ENCODE measurements at places on chromosomes 1 and 21. TPM values are rescaled to one million over a fixed set of nuclear protein-coding genes. Genes with fewer than 3 reads are reported as not detected.

Gene BTG3
- 4.2 TPM for total RNA-seq

Gene RIPPLY3
- total RNA-seq = not detected

Gene TSTD1
- 9.3 TPM for total RNA-seq

Gene SGIP1
- total RNA-seq = 3.6 TPM

Gene FABP3
- total RNA-seq = 4,881 TPM

Gene PLCH2
- 0.13 TPM for total RNA-seq

Gene TMEM82
- not detected for total RNA-seq

Gene CNIH4
- total RNA-seq = 28.9 TPM

Gene AGPAT3
- total RNA-seq = 96.3 TPM

- DNase-seq = no peak
These were observed 383.0 kb downstream of the SETD4 start for GRCh38 chr21:35677298-35677841.

- no peak for DNase-seq
These were observed 3.0 kb downstream of the LYST start for GRCh38 chr1:235863699-235864093.

DNA sequence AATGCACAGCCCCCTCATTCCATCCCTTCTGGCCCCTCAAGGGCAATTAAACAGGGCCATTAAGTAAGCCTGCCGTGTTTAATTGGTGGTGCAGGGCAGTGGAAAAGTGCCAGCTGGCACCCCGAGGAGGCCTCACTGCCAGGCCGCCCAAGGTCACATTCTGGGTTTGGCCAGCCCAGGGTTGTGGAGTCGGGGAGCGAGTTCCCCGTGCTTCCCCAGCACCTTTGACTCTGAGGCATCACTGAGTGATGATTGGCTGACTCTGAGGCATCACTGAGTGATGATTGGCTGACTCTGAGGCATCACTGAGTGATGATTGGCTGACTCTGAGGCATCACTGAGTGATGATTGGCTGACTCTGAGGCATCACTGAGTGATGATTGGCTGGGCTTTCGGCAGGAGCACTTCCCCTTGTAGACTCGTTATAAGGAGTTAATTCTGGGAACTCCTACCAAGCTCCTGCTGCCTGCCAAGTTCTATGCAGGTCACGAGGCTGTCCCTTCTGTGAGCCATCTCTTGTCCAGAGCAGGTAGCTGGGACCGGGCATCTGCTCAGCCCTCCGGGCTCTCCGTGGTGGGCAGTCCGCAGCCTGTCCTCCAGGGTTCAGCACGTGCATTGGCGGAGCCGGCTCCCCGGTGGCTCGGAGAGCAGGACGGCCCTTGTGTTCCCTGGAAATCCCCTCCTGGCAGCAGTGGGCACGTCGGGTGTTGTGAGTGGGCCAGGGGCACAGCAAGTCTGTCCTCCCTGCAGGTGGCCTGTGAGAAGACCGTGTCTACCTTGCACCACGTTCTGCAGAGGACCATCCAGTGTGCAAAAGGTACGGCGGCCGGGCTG is 20.9 kb downstream of the CSTB start:
- no peak for DNase-seq

GRCh38 chr21:15688016-15688415 is 41.8 kb upstream of the USP25 start:
- DNase-seq = no peak

DNA sequence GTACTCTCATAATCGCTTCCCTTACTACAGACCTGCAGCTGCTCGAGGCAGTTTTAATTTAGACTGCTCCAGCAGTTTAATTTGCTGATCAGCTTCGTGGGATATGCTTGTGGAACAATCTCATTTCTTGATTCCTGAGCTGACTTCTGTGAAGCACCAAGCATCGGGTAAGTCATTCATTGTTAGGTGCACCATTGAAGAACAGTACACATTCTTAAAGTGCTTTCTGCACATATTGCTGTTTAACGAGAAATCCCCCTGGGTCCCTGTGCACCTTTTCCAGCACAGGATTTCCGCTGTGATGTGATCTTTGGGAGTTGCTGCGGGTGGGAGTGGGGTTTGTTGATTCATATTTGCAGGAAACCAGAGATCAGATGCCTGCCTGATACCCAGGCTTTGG is 9.1 kb downstream of the GALNT2 start:
- DNase-seq = no peak

DNA sequence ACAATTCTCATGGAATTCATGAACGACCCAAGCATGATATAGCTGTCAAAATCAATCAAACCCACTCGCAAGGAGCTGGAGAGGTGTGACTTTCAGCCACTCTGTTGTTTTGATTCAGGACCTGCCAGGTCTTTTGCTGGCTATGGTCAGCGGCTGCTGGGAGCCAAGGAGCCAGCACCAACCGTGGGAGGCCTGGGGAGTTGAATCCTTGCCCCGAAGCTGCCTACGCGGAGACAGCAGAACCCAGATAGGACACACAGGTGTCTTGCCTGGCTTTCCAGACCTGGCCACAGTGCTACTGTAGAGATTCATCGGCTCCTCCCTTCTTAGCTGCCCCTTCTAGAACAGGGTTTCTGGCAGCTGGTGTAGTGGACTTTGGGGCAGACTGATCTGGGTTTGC is 42.7 kb downstream of the ZSCAN20 start:
- no peak for DNase-seq

- DNase-seq = peak; percentile 88
These were observed at the start of gene NIBAN1 for GRCh38 chr1:184974056-184974836. Gene NIBAN1, minus strand, starts transcription at chr1:184974508. Its CDS starts 152 bp downstream, at chr1:184974356.

DNA sequence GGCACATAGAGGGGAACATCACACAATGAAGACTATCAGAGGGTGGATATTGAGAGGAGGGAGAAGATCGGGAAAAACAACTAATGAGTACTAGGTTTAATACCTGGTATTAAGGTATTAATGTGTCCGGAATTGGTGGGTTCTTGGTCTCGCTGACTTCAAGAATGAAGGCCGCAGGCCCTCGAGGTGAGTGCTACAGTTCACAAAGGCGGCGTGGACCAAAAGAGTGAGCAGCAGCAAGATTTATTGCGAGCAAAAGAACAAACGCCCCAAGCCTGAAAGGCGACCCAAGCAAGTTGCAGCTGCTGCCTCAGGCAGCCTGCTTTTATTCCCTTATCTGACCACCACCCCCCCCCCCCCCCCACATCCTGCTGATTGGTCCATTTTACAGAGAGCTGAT is 2022.8 kb downstream of the NCAM2 start:
- DNase-seq = no peak

DNA sequence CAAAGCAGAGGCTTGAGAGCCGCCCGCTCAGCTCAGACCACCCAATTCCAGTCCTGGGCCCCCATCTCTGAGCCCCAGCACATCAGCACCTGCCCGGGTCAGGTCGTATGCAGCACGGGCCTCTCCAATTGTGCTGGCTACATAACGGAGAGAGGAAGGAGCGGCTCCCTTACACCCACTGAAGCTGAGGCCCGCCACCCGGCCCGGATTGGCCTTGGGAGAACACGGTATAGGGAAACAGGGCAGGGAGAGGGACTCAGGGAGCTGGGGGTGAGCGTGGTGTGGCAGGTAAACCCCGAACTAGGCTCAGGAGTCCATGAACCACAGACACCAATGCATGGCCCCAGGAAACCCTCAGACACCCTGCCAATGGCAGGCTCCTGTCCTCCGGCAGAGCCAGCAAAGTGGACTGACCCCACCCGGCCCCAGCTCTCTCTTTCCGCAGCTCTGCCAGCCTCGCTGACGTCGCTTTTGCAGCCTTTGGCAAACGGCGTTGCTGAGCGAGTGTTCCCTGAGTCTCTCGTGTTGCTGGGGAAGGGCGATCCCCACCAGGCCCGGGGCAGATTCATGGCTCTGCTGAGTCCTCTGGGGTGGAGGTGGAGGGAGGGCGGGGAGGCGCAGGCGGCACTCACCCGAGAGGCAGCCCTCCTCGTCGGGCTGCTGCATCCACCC is 16.5 kb downstream of the MEGF6 start:
- DNase-seq = peak; percentile 59

GRCh38 chr1:209176866-209177430 is 406.6 kb upstream of the CAMK1G start:
- no peak for DNase-seq

GRCh38 chr1:3821447-3821846 is 25.1 kb upstream of the LRRC47 start:
- no peak for DNase-seq

DNA sequence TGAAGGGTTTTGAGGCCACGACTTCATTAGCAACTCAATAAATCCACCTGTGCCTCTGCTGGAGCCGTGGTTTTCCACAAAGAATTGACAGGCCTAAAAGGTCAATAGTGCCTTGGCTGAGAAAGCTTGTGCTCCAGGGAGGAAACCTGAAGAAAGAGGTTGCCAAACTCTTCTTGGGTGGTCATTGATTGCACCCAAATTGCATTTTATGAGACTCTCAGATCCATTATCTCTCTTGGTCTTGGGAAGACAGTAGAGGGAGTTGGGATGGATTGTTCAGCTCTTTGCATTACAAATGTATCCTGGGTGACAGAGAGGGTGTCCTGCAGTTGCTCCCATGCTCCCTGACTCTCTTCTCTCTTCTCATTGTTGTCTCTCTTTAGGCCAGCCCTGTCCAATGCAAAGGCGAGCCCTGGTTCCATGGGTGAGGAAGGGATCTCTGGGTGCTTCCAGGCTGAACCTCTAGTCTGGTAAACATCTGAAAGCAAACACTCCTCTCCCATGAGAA is 46.1 kb upstream of the HTR1D start:
- DNase-seq = no peak

GRCh38 chr1:5891137-5891536 is 101.1 kb downstream of the NPHP4 start:
- DNase-seq = peak; percentile 8

DNA sequence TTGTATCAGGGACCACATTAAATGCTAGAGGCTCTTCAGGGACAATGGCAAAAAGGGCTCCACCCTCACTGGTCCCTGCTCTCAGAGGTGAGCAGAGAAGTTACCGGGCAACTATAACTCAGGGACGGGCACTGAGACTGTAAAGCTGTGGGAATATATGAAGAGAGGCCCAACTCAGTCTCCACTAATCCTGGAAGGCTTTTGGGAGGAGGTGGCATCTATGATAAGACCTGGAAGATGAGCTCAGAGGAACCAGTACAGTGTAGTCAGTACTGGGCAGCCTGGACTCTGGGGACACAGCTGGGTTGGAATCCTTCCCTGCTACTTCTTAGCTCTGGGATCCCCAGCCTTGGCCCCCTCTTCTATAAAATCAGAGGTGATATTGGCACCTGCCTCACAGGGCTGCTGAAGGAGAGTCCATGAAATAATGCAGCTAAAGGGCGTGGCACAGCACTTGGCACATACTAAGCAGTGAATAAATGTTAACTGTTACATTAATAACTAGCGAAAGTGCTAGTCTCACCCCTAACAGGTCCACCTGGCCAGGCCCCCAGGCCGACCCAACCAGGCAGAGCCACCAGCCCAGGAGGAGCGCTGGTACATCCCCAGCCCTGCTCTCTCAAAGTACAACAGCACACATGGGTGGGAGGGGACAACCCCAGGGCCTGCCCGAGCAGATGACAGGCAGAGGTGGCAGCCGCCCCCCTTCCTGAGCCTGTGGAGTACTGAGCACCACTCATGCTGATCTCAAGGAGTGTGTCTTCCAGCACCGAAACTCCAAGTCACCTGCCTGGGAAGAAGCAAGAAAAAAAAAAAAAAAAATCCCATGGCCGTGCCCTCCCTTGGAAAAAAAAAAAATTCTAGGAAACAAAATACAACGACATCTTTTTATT is 62.7 kb downstream of the CASZ1 start:
- DNase-seq = no peak

DNA sequence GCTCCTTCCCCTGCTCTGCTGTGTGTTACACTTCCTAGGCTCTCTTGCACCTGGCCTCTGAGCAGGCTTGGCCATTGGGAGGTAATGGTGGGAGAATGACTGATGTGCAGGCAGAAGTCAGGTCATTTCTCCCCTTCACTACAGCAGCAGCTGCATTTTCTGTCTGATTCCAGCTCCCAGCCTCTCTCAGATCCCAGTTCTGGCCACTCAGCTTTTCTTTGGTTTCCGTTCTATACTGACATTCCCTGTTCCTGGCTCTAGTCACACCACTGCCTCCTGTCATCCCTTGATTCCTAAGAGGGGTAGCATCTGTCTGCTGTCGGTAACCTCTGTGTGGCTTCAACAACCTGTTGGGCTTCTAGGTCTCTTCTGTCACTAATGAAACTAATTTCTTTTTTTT is 127.7 kb upstream of the HOOK1 start:
- DNase-seq = no peak

- no peak for DNase-seq
These were observed 30.6 kb upstream of the CTPS1 start for GRCh38 chr1:40948741-40949443.

DNA sequence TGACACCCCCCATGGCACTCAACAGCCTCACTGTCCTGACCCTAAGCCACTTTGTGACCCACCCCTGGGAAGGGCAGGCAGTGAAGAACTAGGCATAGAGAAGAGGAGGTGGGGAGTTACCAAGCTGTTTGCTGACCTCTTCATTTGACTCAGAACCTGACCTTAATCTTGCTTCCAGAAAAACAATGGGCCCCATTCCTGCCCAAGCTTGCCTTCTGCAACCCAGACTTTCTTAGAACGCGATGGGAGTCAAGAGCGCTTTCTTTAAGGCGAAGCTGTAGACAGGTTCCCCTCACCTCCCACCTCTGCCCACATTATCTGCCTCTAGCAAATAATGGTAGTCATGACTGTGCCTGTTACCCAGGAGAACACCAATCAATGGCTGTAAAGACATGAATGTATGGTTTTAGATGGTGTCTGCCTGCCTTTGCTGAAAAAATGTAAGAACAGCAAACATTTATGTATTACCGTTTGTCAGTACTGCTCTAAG is 8.2 kb upstream of the CBR3 start:
- no peak for DNase-seq

DNA sequence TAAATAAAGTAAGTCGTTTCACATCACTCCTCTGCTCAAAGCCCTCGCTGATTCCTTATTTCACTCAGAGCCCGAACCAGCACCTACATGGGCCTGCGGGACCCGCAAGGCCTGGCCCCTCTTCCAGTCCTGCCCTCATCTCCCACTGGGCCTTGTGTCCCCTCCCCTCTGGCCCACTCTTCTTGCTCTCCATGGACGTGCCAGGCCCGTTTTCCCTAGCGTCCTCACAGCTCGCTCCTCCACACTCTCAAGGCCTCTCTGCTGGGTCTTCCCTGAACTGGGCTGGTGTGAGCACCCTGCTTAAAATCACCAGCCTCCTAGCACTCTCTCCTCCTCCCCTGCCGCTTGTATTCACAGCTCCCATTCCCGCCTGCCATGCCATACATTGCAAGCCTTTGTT is 237.9 kb downstream of the FOXD2 start:
- DNase-seq = no peak
